ENCODE measurements at places on chromosomes 12 and 14.

- peak; percentile 60 for DNase-seq
Measured at GRCh38 chr12:65823513-65824375, 539 bp upstream of the HMGA2 start.

- DNase-seq = no peak
Measured at GRCh38 chr12:109134186-109134917, 18.0 kb downstream of the ACACB start.

- DNase-seq = no peak
Measured at GRCh38 chr12:47887529-47887928, 17.3 kb downstream of the VDR start.

DNA sequence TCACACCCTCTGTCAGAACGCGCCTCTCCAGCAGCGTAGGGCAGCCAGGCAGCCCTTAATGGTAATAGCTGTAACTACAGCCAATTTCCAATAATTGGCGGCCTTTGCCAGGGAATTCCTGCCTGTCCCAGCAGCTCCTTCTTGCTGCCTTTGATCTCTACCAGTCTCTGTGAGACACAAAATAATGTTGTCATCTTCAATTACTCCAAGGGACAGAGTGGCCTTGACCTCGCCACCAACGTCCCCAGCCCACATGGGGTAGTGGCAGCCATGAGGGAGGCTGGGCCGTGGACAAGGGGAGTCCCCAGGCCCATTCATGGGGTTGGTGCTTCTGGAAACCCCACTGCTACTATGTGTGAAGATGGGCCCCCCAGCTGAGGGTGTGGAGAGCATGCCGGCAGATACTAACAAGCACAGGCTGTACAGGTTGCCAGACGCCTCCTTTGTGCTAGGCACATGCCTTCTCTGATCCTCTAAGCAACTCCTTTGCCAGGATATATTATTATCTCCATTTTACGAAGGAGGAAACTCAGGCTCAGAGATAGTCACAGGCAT lies 17.4 kb upstream of the CLMN start:
- no peak for DNase-seq

DNA sequence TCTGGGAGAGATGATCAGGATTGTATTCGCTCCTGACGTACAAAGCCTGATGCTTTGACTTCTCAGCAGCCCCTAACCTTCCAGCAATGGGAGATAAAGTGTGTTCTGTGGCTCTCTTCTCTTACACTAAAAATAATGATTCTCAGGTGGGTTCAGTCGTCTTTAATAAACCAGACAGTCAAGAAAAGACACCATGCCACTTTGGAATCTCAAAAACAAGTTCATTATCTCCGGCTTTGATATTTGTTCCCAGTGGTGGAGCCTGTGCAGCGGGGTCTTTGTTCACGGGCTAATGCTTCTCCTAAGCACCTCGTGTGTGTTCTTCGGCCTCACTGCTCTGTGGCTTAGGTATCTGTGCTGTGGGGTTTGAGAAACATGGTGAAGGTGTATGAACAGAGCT lies 1.6 kb downstream of the ACVR1B start:
- no peak for DNase-seq

DNA sequence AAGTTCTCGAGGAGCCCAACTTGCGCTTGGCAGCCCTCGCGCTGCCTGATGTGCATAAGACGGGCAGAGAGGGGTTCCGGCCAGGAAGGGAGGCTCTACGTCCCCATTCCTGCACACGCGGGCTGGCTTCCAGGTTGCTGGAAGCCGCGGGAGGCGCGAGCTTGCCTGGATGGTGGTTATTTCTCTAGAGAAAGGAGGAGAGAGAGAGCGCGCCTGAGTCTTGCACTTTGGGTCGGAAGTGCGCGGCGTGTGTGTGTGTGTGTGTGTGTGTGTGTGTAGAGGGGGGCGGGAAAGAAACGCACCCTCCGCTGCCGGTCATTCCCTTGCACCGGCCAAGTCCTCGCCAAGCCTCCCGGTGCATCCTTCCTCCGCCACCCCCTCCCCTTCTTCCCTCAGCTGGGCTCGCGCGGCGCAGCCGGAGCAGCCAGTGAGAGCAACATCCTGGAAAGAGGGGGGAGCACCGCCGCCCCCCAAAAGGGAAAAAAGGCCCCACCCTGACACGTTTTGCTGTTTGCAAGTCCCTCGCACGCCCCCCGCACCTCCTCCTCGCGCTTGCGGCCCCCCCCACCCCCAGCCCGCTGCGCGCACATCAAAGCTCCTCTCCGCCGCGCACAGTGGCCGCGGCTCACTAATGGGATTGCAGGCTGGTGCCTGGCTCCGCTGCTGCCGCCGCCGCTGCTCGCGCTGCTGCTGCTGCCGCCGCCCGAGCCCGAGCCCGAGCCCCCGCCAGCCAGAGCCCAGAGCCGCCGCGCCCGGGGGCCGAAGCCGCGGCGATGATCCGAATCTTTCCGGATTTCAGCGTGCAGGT lies 4.4 kb upstream of the NPAS3 start:
- DNase-seq = no peak

GRCh38 chr12:112836736-112837628 lies 45.4 kb downstream of the RPH3A start:
- DNase-seq = no peak

GRCh38 chr14:24297190-24297964 lies 2.2 kb downstream of the DHRS1 start:
- DNase-seq = peak; percentile 30

DNA sequence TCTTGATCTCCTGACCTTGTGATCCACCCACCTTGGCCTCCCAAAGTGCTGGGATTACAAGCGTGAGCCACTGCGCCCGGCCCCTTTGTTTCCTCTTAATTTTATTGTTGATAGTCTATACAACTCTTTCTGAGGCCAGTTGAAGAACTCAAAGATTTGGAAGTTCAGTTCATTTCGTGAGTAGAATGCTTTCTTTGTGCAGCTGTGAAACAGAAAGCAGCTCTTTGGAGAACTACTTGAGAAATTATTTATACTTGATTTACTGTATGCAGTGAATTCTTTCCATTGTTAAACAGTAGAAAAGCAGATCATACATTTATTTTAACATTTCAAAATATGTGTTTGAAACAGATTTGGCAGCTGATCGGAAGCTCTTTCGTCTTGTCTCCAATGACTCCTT lies 69.3 kb downstream of the PCNX1 start:
- DNase-seq = no peak
